ENCODE measurements at places on chromosomes 7 and 10.

DNA sequence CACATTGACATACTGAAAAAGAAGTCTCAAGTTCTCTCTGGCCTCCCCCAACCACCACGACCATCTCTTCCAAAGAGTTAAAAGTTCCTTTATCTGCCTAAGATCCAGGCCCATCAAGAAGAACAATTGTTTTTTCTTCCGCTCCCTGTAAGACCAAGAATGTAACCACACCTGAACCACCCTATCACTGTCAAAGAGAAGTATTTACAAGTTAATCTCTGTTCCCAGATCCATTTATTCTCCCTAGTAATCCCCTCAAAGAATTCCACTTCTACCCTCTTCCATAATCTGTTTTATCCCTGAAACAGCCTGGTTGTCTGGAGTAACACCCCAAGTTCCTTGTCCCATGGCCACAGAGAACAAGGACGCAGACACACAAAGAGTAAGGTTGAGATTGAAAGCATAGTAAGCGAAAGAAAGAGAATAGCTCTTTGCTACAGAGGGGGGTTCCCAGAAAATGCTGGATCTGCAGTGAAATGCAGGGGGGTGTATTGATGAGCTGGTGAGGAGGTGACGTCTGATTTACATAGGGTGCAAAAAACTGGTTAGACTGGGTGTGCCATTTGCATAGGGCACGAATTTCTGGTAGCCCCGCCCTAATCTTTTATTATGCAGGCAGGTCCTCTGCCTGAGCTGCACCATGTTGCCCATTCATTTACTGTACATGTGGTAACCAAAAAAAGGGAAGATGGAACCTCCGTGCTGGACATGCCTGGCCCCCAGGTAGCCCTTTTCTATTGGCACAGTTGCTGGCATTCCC is 122.0 kb downstream of the SKIDA1 start:
- no peak for DNase-seq

- DNase-seq = no peak
These were observed 25.6 kb upstream of the ELFN1 start for GRCh38 chr7:1644341-1645070.

GRCh38 chr7:115731796-115732471 is 298.6 kb downstream of the TFEC start:
- DNase-seq = no peak

- DNase-seq = no peak
These were observed 995.5 kb upstream of the C7orf33 start for GRCh38 chr7:147595042-147595441.

GRCh38 chr7:47413526-47414341 is 168.2 kb downstream of the TNS3 start:
- DNase-seq = no peak

DNA sequence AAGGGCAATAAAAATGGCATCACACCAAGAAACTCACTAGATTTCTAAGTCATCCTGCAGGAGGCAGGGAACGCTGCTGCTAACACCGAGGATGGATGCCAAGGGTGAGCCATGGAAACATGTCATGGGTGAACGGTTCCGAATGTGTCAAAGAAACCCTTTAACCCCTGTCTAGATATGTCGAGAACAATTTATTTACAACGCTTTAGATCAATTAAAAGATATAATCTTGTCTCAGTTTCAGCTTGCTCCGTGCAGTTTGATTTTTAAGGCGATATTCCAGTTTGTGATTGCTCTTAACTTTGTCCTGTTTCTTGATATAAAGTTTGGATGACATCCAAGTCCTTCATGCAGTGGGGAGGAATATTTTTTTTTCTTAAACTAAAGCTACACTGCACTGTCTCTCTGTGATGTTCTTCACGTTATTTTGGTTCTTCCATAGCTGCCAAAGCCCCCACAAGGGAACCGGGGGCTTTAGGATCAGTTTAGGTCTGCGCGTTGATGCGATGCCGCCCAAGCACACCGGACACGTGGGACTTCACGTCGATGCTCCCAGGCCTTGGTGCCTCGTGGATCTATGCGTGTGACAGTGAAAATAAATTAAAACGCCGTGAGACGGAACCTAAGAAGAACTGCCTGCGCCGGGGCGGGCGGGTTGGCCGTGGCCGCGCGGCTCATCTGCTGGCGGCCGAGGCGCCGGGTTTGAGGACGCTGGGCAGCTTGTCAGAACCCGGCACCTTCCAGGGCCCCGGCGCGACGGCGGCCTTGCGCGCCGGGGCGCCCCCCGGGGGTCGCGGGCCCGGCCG is 220.3 kb downstream of the PHTF2 start:
- DNase-seq = peak; percentile 18

- DNase-seq = no peak
These were observed 518 bp upstream of the COMMD3 start for GRCh38 chr10:22315455-22316285.

DNA sequence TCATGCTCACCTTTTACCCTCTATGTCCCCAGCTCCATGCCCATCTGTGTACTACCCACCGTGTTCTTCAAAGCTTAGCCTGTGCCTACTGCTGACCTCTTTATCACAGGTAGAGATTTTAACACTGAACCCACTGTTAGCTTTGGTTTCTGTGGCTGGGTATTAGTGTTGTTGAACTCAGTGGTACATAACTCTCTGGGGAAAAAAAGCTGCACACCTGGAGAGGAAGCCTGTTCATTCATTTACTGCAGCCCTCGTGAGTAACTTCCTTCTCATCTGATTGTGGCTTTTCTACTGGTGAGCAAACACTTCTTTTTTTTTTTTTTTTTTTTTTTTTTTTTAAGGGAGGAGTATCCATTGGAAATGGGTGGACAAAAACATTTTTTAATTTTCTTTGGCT is 326.3 kb downstream of the CCSER2 start:
- no peak for DNase-seq

DNA sequence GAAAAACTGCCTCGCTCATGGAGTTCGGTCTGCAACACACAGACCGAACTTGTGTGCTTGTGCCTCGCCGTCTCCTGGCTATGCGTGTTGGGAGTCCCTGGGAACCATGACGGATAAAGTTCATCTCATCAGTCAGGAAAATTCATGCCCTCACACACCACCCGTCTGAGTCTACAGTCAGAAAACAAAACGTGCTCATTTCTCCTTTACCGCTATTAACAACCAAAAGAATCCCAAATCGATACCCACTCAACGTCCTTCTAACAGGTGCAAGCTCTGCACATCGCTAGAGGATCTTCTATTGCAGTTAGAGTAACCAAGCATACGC is 13.6 kb downstream of the CNPY1 start:
- DNase-seq = no peak

DNA sequence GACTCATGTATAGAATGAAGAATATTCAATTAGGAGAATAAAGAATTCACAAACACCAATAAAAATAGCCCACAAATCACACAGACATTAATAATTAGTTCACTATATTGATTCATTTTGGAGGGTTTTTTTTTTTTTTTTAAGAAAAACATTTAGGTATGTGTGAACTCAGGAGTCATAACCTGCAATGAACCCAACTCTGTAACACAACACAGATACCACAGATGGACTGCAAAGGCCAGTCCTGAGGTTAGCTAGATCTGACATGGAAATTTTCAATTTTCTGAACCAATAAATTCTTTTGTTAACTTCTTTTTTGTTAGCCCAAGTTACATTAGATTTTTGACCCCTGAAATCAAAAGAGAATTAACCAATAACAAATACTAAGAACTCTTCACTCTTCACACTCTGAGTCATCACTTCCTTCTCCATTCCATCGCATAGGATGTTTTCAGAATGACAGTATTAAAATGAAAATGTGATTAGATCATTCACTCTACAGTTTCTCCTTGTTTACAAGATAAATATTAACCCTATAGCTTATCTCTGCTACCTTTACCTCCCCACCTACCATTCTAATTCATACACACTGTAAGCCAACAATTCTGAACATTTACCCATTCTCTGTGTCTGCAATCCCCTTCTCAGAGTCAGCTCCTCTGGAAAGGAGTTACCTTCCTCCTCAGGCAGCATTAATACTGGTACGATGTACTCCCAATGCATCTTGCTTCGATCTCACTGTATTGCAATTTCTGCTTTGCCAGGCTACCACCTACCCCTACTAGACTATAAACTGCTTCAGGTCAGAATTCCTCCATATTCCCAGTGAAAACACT is 141.5 kb downstream of the LRRN3 start:
- no peak for DNase-seq

DNA sequence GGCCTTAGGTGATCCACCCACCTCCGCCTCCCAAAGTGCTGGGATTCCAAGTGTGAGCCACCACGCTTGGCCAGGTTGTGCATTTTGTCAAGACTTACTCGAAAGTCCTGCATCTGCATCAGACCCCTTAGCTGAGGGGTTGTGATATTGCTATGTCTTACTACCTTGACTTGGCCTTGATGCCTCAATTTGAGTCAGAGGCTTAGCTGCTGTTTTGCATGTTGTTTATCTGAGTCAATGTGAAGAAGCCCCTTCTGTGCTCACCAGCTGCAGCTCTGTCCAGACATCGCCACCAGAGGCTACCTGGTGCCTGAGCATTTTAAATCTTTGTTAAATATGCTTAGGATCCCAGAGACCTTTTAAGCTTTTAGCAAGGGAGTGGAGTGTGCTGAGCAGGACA is 18.1 kb downstream of the UBE2D4 start:
- DNase-seq = no peak

DNA sequence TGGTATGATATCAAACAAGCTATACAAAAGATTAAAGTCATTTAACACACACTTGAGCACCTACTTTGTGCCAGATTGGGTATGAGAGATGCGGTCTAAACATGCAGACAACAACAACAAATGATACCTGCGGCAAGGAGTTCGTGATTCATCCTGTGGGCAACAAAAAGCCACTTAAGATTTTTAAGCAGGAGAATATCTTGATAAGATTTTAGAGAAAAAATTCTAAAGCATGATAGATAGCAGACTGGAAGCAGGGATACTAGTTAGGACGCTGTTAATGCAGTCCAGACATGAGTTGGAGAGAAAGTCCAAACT is 1.6 kb upstream of the KBTBD2 start:
- no peak for DNase-seq

GRCh38 chr10:93267521-93267920 is 193.8 kb downstream of the CYP26A1 start:
- DNase-seq = no peak
